ENCODE measurements at places on chromosomes 12 and 14. TPM values are rescaled to one million over a fixed set of nuclear protein-coding genes. Genes with fewer than 3 reads are reported as not detected.

ZNF10 gene
- 3.4 TPM for total RNA-seq

KCNA1 gene
- not detected for total RNA-seq

POTEG gene
- not detected for total RNA-seq

TMBIM4 gene
- total RNA-seq = 89.8 TPM

CCDC38 gene
- not detected for total RNA-seq

PRB2 gene
- not detected for total RNA-seq

SLC35F4 gene
- total RNA-seq = not detected

SMARCD1 gene
- total RNA-seq = 97.3 TPM

ANG gene
- 10.1 TPM for total RNA-seq

MYF5 gene
- not detected for total RNA-seq

BEST3 gene
- not detected for total RNA-seq

MMP17 gene
- total RNA-seq = 9.3 TPM

ZNF140 gene
- 10.4 TPM for total RNA-seq

ARF3 gene
- total RNA-seq = 83.3 TPM

DENND5B gene
- total RNA-seq = 5.7 TPM

OTOGL gene
- not detected for total RNA-seq

C1QL4 gene
- 0.38 TPM for total RNA-seq

DPF3 gene
- 0.16 TPM for total RNA-seq

TEAD4 gene
- total RNA-seq = 34.2 TPM

PARPBP gene
- total RNA-seq = 7.8 TPM

KRT6C gene
- 11.7 TPM for total RNA-seq

TBX5 gene
- total RNA-seq = not detected

SLC39A9 gene
- 62.9 TPM for total RNA-seq

NELL2 gene
- 3.9 TPM for total RNA-seq

CISTR gene
- total RNA-seq = not detected

CMA1 gene
- not detected for total RNA-seq

Data from hair follicular keratinocyte (primary cell).